ENCODE measurements at places on chromosomes 11 and 22.

DNA sequence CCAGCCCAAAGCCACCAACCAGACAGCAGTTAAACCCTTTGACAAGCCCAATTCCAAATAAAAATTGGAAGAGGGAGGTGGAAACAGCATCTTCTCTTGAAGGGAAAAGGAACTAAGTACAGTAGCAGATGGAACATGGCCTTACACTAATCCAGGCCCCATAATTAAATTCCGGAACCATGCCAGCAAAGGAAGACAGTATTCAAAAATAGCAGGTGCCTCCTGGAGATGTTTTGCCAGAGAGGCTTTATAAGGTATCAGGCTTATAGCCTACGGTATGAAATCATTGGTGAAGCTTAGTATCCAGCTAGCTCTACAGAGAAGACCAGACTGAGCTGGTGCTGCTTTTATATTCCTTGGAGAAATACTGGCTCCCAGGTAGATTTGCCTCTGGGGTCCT, 344.1 kb upstream of the API5 start:
- no peaks in the 10 kb centered on the region for H3K4me1 ChIP-seq
- H3K4me3 ChIP-seq: no peak overlapping the region
- H3K27me3 ChIP-seq: no peaks in the 10 kb centered on the region
- DNase-seq: no peak
- no peaks in the 10 kb centered on the region for H3K36me3 ChIP-seq

- no peak for DNase-seq
- H3K4me1 ChIP-seq: no peaks in the 10 kb centered on the region
- no peak overlapping the region for H3K27ac ChIP-seq
- H3K36me3 ChIP-seq: no peaks in the 10 kb centered on the region
- peaks cover 5% of the 10 kb centered on the region for H3K27me3 ChIP-seq
These were observed 102.1 kb downstream of the RASSF10 start for GRCh38 chr11:13110929-13111812.

- H3K4me1 ChIP-seq: peaks cover 32% of the 10 kb centered on the region
- peaks cover 11% of the 10 kb centered on the region for H3K27me3 ChIP-seq
- no peak overlapping the region for H3K27ac ChIP-seq
- H3K36me3 ChIP-seq: peaks cover 12% of the 10 kb centered on the region
- no peak for DNase-seq
These were observed 2.6 kb upstream of the CNIH2 start for GRCh38 chr11:66275396-66275795.

DNA sequence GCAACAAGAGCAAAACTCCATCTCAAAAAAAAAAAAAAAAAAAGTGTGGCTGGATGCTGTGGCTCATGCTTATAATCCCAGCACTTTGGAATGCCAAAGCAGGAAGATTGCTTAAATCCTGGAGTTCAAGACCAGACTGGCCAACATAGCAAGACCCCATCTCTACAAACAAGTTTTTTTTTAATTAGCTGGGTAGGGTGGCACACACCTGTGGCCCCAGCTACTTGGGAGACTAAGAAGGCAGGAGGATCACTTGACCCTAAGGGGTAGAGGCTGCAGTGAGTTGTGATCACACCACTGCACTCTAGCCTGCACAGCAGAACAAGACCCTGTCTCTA, 19.0 kb upstream of the FEZ1 start:
- no peak for DNase-seq
- H3K27ac ChIP-seq: peak overlapping the region; percentile 96
- H3K36me3 ChIP-seq: no peaks in the 10 kb centered on the region

DNA sequence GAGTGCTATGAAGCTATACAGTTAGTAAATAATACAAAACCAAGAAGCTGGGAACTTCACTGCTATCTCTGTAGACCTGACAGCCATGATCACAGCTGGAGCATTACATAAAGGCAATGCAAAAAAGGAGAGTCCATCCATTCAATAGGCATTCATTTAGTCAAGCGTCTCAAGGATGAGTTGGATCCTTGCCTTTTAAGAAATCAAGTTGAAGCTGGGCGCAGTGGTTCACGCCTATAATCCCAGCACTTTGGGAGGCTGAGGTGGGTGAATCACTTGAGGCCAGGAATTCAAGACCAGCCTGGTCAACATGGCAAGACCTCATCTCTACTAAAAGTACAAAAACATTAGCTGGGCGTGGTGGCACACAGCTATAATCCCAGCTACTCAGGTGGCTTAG, 48.1 kb upstream of the ALKBH3 start:
- H3K36me3 ChIP-seq: peaks cover 15% of the 10 kb centered on the region
- H3K4me3 ChIP-seq: no peak overlapping the region
- no peak for DNase-seq
- no peaks in the 10 kb centered on the region for H3K4me1 ChIP-seq
- no peaks in the 10 kb centered on the region for H3K27me3 ChIP-seq

DNA sequence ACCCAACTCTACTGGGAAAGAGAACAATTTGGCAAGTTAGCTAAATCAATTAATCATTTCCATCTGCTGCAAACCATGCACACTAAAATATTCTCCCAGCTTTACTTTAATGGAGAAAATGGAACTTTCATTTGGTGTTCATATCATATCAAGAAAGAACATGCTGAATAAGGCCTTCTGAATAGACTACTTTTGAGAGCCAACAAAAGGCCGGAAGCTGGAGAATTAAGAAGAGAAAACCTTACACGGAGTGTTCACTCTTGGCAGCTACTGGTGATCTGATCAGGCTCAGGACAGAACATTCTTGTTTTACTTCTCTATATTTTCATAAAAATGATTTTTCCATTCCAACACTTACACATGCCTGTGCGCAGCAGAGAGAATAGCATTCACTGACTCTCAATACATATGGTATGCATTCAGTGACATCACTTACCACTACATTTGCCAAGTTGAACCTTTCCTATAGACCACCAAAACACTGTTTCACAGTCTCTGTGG, 165.3 kb downstream of the TTC28 start:
- peaks cover under 1% of the 10 kb centered on the region for H3K27me3 ChIP-seq
- no peak overlapping the region for H3K27ac ChIP-seq
- no peak overlapping the region for H3K4me3 ChIP-seq
- no peaks in the 10 kb centered on the region for H3K4me1 ChIP-seq
- no peak for DNase-seq

DNA sequence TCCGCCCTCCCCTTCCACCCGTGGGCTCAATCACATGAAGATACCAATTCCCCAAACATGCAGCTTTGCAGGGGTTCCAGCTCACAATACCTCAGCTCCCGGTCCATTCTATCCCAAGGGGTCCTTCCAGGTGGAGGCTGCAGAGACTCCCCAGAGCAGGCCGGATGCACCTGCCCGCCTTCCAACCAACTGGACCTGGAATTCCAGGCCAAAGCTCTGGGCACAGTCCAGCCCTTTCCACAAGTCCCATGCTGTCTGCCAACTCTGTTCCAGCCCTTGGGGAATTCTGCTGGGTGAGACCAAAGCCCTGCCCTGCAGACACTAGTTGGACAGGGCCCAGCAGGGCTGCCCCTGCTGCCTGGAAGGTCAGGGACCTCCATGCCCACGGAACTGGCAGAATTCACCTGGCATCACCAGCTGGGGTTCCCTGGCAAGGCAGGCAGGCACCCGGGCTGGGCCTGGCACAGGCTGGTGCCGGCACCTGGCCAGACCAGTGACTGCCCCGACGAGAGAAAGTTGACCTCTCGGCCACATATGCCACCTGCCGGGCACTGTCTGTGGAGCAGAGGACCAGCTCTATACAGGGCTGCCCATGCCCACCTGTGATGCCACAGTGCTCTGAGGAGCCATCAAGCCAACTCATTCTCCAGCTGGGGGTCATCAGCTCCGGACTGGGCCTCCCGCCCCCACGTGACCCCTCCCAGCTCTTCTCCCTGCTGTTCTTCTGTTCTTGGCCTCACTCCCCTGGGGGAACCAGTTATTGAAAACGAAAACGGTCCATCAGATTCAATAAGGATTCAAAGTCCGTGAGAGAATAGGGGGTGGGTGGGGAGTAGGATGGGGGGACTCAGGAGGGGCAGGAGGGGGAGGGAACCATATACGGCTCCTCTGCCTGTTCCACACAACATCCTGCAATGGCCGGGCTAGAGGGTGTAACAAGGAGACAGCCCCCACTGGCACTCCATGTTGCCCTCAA, 4.7 kb downstream of the SYT7 start:
- H3K36me3 ChIP-seq: no peaks in the 10 kb centered on the region
- no peak overlapping the region for H3K27ac ChIP-seq
- peaks cover 41% of the 10 kb centered on the region for H3K27me3 ChIP-seq
- H3K4me1 ChIP-seq: peaks cover 3% of the 10 kb centered on the region
- no peak for DNase-seq

- H3K27ac ChIP-seq: peak overlapping the region; percentile 31
- H3K27me3 ChIP-seq: no peaks in the 10 kb centered on the region
- no peak for DNase-seq
These were observed 11.3 kb downstream of the PCSK7 start for GRCh38 chr11:117220568-117220967.

DNA sequence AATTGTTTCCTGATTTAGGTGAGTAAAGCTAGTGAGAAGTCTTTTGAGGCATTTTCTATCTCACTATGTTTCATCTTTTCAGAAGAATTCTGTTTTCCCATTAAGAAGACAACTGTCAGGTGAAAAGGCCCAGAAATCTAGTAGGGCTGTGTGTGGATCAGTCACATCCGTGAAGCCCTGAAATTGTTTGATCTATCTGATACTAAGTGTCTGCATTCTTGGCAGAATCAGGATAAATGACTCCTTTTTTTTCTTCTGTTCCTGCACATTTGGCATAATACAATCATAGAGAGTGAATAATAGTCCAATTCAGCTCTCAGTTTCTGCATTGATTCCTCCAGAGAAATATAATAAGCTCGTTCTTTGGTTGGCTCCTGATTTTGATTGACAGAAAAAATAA, 208.3 kb downstream of the NAV2 start:
- no peaks in the 10 kb centered on the region for H3K4me1 ChIP-seq
- no peak for DNase-seq
- H3K36me3 ChIP-seq: peaks cover 5% of the 10 kb centered on the region
- H3K4me3 ChIP-seq: no peak overlapping the region
- H3K27me3 ChIP-seq: peaks cover 29% of the 10 kb centered on the region

GRCh38 chr11:12680246-12680939, 6.2 kb downstream of the TEAD1 start:
- peaks cover 82% of the 10 kb centered on the region for H3K27me3 ChIP-seq
- H3K4me3 ChIP-seq: no peak overlapping the region
- peaks cover 4% of the 10 kb centered on the region for H3K36me3 ChIP-seq
- H3K4me1 ChIP-seq: no peaks in the 10 kb centered on the region

- H3K27ac ChIP-seq: peak overlapping the region; percentile 28
- H3K4me1 ChIP-seq: peaks cover 57% of the 10 kb centered on the region
- no peak overlapping the region for H3K4me3 ChIP-seq
- H3K36me3 ChIP-seq: no peaks in the 10 kb centered on the region
- H3K27me3 ChIP-seq: no peaks in the 10 kb centered on the region
These were observed 131.8 kb downstream of the UVRAG start for GRCh38 chr11:75946531-75947530.

GRCh38 chr11:38323961-38324761, 1726.1 kb upstream of the RAG2 start:
- no peaks in the 10 kb centered on the region for H3K36me3 ChIP-seq
- H3K4me3 ChIP-seq: no peak overlapping the region
- no peaks in the 10 kb centered on the region for H3K27me3 ChIP-seq

DNA sequence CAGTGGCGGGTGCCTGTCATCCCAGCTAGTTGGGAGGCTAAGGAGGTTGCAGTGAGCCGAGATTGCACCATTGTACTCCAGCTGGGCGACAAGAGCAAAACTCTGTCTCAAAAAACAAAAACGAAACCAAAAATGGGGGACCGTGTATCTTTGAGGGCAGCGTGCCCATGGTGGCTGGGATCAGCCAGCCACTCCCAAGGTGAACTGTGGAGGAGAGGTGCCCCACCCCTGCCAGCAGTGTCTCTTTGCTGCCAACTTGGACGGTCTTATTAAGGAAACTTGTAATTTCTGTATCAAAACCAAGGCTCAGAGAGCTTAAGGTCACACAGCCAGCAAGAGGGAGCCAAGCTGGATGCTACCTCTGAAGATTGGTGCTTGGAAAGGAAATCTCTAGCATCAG, 147.7 kb downstream of the CACNA1I start:
- H3K4me1 ChIP-seq: peaks cover 5% of the 10 kb centered on the region
- no peak overlapping the region for H3K4me3 ChIP-seq
- DNase-seq: no peak
- no peaks in the 10 kb centered on the region for H3K36me3 ChIP-seq
- H3K27ac ChIP-seq: peak overlapping the region; percentile 22

DNA sequence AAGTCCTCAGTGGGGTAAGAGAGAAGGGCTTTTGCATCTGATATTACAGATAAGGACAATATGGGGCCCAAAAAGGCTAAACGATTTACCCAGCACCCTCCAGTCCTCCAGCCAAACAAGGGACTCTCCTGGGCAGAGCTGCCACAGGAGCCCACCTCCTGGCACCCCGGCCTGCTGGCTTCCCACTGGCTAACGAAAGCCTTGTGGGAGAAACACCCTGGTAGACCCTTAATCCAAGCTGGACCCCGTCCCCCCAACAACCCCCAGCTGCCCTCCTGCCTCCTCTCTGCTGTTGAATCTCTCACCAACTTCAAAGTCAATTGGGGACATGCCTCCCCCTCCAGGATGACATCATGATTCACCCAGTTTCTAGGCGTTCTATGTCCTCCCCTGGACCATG, 10.8 kb downstream of the C1QTNF6 start:
- DNase-seq: no peak
- H3K27me3 ChIP-seq: peaks cover 41% of the 10 kb centered on the region
- H3K36me3 ChIP-seq: no peaks in the 10 kb centered on the region

- no peak overlapping the region for H3K4me3 ChIP-seq
- no peaks in the 10 kb centered on the region for H3K4me1 ChIP-seq
- no peak overlapping the region for H3K27ac ChIP-seq
- no peaks in the 10 kb centered on the region for H3K36me3 ChIP-seq
These were observed 76.0 kb downstream of the FDX1 start for GRCh38 chr11:110505528-110506284.

- H3K36me3 ChIP-seq: no peaks in the 10 kb centered on the region
- peak overlapping the region; percentile 74 for H3K27ac ChIP-seq
- no peak for DNase-seq
- H3K4me3 ChIP-seq: no peak overlapping the region
- no peaks in the 10 kb centered on the region for H3K4me1 ChIP-seq
- H3K27me3 ChIP-seq: no peaks in the 10 kb centered on the region
These were observed 23.0 kb downstream of the LRRC74B start for GRCh38 chr22:21068681-21069276.

All from naive B cell (primary cell).